ENCODE measurements at places on chromosomes 12 and 14.
A peak's percentile ranks its signal among the peaks of the same experiment; 100 is the strongest.

DNA sequence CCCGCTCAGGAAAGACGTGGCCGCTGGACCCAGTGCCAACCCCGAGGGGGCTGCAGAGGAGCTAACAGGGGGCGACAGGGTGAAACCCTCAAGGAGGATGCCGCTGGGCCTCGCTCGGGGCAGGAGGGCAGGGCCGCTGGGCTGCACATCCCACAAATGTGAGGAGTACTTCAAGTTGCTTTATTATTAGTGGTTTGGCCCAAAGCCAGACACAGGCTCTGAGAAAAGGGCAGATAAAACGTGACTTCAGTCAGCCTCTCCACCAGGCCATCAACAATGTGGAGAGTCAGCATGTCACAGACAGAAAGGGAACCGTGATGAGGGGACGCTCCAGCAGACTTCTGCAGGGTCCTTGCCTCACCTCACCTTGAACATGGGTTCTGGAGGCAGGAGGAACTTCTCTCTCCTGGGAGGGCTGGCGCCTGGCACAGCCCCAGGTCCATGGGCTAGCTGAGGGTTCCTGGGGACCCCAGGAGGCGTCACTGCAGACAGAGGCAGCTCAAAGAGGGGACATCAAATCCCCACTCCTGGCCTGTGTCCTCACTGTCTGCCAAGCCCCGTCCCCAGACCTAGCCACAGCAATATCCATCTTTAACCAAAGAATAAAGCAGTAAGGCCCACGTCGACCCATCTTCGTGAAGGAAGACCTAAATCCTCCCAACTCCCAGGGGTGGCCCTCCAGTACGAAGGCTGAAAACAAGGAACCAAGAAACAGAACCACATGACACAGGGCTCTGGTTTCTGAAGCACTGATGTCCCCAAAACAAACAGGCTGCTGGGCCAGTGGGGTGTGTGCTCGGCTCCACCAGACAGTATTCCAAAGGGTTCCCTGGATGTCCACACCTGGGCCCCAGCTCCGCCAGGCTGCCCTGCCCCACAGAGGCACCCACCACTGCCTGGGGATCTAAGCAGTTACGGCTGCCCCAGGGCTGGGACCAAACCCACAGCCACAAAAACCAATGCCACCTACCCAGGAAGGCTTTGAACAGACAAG, 35.1 kb downstream of the CCDC85C start:
- DNase-seq: no peak

- DNase-seq: no peak
These were observed 72.0 kb downstream of the SYNE3 start for GRCh38 chr14:95444132-95445129.

DNA sequence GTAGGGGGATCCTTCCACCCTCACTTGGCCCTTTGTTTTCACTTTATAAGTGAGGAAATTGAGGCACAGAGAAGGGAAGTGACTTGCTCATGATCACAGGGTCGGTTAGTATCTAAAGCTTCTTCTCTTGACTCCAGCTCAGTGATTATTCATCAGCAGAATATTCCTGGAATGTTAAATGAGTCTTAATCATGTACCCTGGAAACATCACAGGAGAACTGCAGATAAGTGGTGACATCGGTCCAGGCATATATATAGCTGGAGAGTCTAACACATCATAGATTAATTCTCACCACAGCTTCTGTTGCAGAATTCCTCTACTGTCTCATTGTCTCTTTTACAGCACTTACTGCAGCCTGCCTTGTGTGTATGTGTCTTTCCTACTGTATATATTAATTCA, 69.9 kb downstream of the PAH start:
- no peak for DNase-seq

DNA sequence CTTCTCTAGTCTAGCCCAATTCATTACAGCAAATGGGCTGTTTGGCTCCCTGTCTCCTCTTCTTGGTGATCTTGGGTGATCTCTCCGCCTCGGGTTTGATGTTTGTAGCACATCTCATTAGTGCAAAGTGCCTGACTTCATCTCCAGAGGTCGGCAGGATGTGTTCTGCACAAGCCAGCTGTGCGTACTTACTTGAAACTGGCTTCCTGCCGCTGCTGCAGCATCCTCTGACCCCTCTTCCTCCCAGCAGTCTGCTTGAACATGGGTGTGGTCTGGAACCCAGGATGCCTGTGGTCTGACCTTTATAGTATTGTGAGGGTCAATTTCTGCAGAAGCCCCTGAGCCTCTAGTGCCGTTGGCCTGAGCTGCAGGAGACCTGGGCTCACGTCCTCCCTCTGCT, 99.2 kb downstream of the BEGAIN start:
- no peak for DNase-seq

DNA sequence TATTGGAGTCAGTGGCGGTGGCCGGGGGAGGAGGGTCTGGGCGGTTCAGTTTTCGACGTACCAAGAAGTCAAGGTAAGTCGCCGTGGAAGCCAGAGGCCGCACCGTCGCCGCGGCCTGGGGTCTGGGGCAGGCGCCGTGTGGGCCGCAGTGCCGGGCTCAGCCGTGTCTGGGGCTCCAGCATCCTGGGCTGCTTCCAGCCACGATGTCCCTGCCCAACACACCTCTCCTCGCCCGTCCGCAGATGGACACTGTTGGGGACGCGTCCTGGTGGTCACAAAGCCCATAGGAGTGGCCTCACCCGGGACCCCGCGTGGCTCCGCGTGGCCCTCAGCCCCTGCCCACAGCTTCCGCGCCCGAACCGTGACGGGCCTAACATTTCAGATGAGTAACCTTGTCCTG, 59.1 kb downstream of the FBRSL1 start:
- DNase-seq: no peak

- DNase-seq: no peak
These were observed 14.5 kb upstream of the TFCP2 start for GRCh38 chr12:51187370-51187987.

DNA sequence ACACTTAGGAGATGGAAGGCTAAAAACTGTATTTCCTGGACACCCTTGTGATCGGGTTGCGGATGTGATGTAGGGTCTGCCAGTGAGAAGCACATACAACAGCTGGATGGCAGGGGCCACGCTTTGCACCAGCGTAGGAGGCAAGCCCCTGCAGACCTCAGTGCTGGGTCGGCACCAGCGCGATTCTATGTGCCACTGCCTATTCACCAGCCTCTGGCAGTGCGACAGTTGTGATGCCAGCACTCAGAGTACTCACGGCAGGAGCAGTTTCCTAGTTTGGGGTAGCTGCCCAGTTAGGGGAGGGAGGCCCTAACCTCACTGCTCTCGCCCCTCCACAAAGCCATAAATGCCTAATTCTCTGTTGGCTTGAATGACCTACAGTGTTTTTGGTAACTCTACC, 31.6 kb downstream of the SPTLC2 start:
- no peak for DNase-seq

DNA sequence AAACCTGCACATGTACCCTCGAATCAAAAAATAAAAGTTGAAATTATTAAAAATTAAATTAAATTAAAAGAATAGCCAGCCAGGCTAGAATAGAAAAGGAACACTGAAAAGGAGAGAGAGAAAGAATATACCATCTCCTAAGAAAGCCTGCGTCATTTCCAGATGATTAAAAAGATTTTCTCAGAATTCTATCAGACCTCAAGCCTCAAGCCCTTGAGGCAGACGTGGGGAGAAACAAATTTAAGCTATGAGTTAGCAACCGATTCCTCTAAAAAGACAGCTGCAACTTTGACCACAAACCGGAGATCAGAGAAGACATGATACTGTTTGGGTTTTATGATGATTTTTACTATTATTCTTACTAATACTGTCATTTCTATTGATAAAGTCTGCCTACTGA, 138.3 kb downstream of the KSR2 start:
- no peak for DNase-seq

DNA sequence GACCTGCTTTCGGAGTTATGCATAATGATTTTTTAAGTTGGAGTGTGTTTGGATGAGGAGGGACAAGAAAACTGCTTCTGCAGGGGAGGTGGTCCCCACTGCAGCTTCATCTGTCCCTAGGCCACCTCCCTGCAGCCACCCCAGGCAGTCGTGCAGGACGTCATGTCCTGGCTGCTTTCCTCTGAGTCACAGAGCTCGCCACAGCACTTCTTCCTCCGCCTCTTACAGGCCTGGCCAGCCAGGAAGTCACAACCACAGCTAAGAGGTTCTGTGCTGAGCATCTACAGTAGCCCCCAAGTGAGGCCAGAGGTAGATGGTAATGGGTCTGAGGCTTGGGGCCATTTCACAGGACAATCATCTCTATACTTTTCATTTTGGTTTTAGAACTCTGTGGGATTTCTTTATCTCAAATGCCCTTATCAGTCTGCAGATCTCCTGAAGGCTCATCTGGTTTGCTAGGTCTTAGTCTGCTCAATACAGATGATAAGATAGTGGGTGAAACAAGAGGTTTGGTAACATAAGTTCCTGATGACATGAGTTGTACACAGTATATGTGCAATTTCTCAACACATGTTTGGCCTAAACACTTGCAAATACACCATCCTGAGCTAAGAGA, 106.4 kb downstream of the ARF6 start:
- DNase-seq: peak; percentile 57

DNA sequence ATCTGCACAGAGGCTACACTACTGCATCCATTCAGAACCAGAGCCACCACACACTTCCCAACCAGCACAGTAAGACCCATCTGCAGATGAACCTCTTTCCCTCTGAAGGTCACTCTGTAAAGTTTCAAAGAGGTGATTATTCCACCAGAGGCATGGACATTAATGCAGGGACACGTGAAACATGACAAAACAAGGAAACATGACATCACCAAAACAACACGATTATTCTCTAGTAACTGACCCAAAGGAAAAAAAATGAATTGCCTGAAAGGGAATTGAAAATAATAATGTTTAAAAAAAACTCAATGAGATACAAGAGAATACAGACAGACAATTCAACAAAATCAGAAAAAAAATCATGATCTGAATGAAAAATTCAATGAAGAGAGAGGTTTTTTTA, 139.1 kb downstream of the RERGL start:
- DNase-seq: no peak

GRCh38 chr14:23725980-23726710, 90.0 kb downstream of the DHRS2 start:
- DNase-seq: no peak

DNA sequence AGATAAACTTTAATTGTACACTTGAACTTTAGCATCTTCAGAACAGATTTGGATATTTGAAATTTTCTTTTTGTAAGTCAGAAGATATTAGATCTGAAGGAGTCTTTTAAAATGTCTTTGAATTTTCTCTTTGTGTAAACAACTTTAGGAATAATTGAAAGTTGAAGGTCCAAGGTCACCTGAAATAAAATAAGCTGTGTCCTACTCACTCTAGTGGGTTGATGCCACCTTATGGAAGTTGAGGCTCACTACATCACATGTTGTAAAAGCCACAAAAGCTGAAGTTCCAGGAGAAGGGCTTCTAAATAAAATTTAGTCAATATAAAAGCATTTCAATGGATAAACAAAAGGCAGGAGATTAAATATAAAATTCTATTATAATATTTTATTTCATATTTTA, 122.0 kb upstream of the ATXN7L3B start:
- DNase-seq: no peak

DNA sequence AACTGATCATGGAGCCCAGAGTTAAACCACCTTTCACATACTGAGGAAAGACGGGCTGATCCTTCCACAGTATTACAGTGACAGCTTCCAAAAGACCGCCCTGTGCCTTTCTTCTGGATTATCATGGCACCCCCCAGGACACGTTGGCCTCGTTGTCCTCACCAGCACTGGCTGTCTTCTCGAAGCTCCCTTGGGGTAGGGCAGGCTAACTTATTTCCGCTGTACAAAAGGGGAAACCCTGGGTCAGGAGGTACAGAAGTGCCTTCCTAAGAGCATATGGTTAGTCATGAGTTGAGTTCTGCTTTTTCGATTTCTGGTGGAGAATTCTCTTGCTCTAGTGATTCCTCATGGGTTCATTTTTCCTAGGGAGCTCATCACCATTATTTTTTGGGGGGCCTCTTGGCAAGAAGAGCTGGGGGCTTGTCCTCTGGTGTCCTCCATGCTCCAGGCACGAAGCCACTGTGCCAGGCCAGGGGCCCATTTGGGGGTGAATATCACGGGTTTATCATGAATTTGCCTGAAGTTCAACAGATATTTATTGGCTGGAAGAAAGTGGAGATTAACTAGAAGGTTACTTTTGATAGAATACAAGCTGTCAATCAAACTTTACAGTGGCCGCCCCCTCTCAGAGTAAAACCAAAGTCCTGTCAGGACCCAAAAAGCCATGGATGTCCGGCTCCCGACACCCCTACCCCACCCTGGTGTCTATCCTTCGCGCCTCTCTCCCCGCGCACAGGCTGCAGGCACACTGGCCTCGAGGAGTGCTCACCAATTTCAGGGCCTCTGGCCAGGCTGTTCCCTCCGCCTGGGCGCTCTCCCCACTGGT, 8.8 kb upstream of the TRAF3 start:
- DNase-seq: no peak

DNA sequence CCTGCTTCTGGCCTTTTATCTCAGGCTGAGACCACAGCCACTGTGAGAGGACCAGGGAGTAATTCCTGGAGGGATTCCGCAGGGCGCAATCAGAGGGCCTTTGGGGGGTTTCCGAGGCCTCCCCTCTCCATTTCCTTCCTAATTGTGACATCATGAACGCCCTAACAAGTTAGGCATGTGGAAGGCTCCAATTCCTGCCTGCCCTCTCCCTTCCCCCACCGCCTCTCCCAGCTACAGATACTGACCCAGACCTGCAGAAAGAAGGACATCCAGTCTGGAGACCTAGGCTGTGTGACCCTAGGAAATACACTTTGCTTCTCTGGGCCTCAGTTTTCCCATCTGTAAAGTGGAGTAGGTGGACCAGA, 637.9 kb downstream of the MED13L start:
- no peak for DNase-seq

GRCh38 chr12:104319028-104319427, 15.5 kb downstream of the EID3 start:
- no peak for DNase-seq

DNA sequence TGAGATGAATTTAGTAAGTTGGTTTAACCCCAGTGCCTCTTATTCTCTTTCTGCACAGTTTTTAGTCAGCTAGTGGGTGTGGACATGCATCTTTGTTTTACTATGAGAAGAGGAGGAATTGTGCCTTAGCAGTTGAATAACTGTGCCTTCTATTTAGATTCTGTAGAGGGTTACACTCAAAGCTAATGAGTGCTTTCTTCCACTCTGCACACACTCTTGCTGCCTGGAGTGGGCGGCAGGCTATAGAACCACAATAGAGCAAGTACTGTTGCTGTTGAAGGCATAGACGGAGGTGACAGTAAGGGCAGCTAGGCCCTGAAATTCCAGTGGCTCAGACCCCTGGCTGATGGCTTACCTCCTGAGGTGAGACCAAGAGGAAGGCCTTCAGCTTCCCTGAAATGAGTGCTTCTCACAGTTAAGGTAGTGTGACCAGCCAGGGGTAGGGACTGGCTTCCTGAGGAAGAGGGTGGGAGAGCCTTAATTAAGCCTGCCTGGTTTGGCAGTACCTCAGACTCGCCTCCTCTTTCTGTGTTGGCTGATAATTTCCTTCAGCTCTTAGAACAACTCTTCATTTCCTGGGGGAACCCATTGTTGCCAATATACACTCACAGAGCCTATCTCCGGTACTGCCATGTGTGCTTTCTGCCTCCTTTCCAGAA, 24.7 kb downstream of the SUSD6 start:
- peak; percentile 47 for DNase-seq

- DNase-seq: no peak
These were observed 11.6 kb downstream of the FGD6 start for GRCh38 chr12:95205685-95206084.

GRCh38 chr14:74578479-74578878, 33.6 kb downstream of the LTBP2 start:
- no peak for DNase-seq
